ENCODE measurements at places on chromosomes 7 and 10.

- no peak for DNase-seq
Observed at GRCh38 chr10:90718182-90718581, 139.7 kb downstream of the HTR7 start.

- DNase-seq: no peak
Observed at GRCh38 chr7:81926-82756, 110.2 kb upstream of the FAM20C start.

DNA sequence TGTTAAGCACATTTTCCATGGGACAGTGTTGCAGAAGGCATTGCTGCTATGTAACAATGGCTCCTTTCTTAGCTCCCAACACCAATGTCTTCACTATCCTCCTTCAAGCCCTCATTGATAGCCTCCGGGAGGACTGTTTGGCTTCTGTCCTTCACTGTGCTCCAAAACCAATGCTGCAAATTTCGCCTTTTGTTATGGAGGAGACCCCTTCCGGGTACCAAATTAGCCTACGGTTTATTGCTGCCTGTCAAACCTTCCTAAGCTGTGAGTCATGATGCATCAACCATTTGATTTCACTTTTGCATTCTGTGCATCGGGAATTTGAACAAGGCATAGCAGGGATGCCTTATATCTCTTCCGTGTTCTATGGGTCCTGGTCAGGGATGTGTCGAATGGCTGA is 432.9 kb downstream of the GATA3 start:
- DNase-seq: no peak

- no peak for DNase-seq
Observed at GRCh38 chr7:110569486-110570205, 521.3 kb upstream of the LRRN3 start.

- DNase-seq: no peak
Observed at GRCh38 chr7:68148440-68148839, 1151.8 kb downstream of the TYW1 start.

GRCh38 chr10:120632047-120632446 is 175.0 kb downstream of the PLPP4 start:
- DNase-seq: no peak

- no peak for DNase-seq
Observed at GRCh38 chr10:110221044-110221720, 13.8 kb downstream of the MXI1 start.

DNA sequence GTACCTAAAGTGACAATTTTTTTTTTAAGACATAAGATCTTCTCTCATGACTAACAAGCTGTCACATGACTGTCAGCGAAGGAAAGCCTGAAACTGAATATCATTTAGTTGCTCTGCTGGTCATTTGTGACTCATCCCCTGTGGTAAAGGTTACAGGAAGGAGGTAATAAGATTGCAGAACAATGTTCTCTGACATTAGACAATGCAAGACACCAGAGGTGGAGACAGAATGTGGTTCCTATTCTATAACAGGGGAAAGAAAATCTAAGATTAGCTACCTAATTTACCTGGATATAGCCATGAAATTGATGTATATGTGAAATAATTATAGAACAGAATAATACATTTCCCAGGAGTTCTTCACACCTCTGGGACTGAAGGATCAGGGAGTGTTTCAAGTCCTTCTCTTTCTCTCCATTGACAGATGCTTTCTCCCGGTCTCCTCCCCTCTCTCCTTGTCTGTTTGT is 47.7 kb downstream of the LRGUK start:
- DNase-seq: no peak

DNA sequence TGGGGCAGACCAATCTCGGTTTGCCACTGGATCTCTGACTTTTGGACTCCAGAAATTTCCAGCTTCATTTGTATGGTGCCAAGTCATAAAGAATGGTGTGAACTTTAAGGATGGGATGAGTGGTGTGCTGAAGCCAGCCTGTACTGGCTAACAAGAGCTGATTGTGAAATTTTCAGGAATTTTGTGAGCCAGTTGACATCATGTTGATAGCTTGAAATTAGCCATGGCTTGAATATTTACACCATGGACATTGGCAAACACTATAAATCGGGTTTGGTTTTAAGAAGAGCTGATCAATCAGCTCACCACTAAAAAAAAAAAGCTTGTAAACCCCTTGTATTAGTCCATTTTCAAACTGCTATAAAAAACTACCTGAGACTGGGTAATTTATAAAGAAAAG is 14.1 kb upstream of the MYH16 start:
- DNase-seq: no peak

GRCh38 chr10:11334436-11334835 is 277.0 kb downstream of the USP6NL start:
- DNase-seq: no peak

DNA sequence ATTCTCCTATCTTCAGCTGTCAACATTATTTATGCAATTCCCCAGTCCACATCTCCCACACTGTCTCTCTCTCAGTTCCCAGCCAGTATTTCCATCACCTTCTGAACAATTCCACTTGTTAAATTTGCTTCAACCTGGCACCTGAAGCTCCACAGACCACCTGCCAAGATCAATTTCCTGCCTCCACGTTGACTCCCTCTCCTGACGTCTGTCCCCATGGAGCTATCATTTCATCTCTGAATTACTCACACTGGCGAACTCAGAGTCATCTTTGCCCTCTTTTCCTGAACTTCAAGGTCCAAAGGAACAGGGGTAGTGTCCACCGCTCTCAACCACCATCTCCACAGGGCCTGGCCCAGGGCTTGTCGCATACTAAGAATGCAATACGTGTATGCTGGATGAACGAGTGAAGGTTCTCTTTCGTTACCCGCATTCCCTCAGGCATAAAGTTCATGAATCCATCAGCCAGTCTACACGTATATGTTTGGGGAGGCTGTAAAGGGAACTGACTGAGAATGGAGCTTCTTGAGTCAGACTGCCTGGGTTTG is 183.3 kb downstream of the JCAD start:
- DNase-seq: no peak

GRCh38 chr7:18666107-18666728 is 170.7 kb downstream of the HDAC9 start:
- DNase-seq: peak; percentile 20

- DNase-seq: no peak
Observed at GRCh38 chr7:130845581-130846085, 111.6 kb upstream of the KLF14 start.

GRCh38 chr7:39921506-39922175 is 28.4 kb upstream of the CDK13 start:
- no peak for DNase-seq

DNA sequence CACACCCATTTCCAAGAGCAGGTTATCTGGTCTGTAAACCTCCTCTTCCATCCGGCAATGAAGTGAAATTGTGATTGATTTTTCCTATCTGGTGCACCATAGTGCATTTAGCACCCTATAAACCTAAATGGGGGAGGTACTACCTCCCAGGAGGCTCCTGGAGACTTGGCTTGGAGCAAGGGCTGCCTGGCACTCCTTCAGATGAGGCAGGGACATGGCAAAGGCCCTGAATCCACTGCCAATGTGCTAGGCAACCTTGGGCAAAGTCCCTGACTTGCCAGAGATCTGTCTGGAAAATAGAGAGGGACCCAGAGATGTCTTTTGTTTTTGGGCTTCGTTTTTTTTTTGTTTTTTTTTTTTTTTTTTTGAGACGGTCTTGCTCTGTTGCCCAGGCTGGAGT is 6.7 kb upstream of the GRID1 start:
- DNase-seq: no peak

GRCh38 chr10:28396331-28396730 is 93.5 kb upstream of the MPP7 start:
- DNase-seq: no peak

GRCh38 chr7:29318853-29319718 is 124.5 kb downstream of the CHN2 start:
- DNase-seq: no peak

DNA sequence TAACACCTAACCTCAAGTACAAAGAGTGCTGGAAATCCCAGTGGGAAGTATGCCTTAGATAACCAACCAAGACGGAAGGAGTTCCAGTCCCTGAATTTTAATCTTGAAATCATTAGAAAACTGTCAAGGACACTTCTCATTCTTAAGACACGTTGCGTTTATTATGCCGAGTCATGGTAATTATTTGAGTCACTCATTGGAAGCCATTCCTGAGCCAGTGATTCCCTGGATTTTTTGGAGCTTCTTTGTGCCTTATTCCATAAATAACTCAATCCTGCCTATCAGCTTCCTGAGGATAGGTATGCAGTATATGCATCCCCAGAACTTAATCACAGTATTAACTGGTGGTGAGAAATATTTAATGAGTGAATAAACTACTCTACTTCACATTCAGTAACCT is 77.4 kb downstream of the PPP1R17 start:
- DNase-seq: no peak

GRCh38 chr10:43174969-43175368 is 36.7 kb downstream of the CSGALNACT2 start:
- DNase-seq: no peak

DNA sequence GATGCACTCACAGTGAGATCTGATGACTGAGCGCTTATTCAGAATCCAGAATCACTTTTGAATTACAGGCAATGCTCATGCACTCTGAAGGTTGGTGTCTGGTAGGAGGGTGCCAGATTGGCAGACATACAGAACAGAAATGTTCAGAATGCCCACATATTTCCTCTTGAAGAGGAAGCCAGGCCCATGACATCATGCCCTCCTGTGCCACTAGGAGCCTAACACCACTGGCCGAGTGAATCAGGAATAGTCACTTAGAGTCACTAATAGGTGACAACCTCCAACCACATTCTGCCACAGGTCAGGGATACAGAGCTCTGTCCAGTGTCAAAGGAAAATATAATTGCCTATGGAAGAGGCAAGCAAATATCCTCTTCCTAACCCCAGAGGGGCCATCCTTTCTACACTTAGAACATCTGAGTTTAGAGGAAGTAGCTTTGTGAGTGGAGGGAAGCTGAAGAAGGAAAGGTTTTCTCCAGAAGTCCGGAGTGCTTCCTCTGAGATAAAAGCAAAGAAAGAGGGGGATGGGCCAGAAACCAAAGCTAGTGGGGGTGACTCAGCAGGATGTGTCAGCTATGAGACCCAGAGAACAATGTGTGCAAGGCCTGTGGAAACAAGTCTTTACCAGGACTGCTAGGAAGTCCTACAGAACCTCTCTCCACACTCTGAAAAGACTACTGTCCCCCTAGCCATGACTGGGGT is 838.8 kb downstream of the GRID1 start:
- DNase-seq: no peak

GRCh38 chr7:127415060-127415742 is 22.7 kb upstream of the ZNF800 start:
- no peak for DNase-seq

DNA sequence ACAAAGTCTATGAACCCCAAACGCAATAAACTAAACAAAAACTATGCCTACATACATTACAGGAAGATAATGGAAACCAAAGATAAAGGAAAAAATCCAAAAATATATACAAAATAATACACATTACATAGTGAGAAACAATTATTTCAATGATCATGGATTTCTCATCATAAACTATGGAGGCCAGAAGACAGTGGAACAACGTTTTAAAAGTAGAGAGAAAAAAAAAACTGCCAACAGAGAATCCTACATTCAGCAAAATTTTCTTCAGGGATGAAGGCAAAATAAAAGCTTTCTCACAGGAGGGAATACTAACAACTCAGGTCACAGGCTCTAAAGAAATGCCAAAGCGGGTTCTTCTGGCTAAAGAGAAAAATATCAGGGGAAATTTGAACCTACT is 42.9 kb upstream of the FAM13C start:
- no peak for DNase-seq

DNA sequence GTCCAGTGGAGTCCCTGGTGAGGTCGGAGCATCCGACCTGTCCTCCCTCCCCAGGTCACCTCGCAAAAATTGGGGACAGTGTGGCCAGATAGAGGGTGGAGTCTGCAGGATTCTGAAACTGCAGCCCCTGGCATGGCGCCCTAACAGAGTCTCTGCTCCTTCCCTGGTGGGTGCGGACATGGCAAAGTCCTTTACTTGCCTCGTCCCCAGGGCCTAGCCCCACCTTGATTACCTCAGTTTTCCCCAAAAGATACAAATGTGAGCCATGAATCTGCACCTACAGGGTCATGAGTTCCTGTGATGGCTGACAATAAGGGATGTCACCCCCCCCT is 47.7 kb downstream of the NPVF start:
- DNase-seq: no peak

GRCh38 chr10:132333386-132333785 is 1.4 kb downstream of the LRRC27 start:
- no peak for DNase-seq

DNA sequence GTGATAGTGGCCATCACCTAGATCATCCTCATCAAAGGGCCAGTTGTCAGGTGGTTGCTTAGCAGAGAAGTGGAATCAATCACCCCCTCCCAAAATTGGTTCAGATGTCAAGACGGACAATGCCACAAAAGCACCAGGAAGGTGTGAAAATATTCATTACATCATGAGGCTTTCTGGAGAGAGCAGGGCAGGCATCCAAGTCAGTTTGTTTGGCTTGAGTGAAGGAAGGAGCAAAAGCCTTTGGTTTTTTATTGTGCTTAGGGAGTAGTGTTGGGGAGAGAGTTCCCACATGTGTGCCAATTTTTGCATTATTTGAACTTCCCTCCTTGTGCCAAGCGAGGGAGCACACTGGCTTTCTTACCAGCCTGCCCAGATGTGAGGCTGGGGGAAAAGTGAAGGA is 1082.9 kb downstream of the LRMDA start:
- no peak for DNase-seq

- no peak for DNase-seq
Observed at GRCh38 chr7:47636433-47637175, 54.7 kb upstream of the TNS3 start.

- DNase-seq: no peak
Observed at GRCh38 chr10:107647462-107647861, 483.0 kb upstream of the SORCS1 start.

DNA sequence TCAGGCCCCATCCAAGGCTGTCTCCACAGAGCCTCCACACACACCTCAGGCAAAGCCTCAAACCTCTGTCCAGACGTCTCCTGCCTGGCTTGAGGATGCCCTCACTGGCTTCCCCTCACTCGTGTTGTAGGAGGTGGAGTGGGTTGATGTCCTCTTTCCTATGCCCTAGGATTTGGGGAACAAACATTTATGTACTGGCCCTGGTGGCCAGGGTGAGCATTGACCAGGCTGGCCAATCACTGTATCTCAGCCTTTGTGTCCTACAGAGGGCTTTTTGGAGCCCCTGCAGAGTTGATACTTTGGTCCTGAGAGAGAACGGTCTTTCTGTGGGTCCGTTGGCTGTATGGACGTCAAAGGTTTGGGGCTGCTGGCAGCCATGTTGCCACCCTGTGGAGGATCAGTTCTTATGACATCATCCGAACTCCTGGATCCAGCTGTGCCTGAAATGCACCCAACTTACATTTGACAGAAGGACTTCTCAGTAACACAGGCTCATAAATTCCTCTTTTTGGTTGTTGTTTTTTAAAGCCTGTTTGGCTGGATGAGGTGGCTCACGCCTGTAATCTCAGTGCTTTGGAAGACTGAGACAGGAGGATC is 2.3 kb upstream of the GRID2IP start:
- DNase-seq: no peak

GRCh38 chr10:7887174-7887816 is 69.0 kb downstream of the TAF3 start:
- no peak for DNase-seq

GRCh38 chr7:14962778-14963177 is 60.2 kb upstream of the DGKB start:
- DNase-seq: no peak

- no peak for DNase-seq
Observed at GRCh38 chr7:129561677-129562359, 49.7 kb upstream of the NRF1 start.

GRCh38 chr10:60662917-60663614 is 115.2 kb upstream of the CDK1 start:
- DNase-seq: no peak

GRCh38 chr7:19958309-19958896 is 185.0 kb upstream of the TMEM196 start:
- no peak for DNase-seq
